CD4-positive, alpha-beta T cell treated with Interleukin-1 beta for 1 hour (primary cell): ENCODE measurements at places on chromosomes 2 and 18.

DNA sequence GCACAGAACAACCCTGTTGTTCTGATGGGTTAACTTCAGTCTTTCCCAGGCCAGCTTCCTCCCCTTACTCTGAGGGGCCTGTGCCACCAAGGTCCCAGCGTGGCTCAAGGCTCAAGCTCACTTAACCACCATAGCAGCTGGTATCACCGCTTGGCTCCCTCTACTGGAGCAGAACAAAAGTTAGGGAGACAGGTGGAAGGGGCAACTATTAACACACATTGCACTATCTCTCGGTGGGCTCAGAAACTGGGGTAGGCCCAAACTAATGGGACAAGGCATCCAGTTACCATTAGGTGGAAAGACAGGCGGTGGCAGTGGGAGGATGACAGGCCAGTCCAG is 88.7 kb upstream of the ATL2 start:
- DNase-seq: peak; percentile 9

DNA sequence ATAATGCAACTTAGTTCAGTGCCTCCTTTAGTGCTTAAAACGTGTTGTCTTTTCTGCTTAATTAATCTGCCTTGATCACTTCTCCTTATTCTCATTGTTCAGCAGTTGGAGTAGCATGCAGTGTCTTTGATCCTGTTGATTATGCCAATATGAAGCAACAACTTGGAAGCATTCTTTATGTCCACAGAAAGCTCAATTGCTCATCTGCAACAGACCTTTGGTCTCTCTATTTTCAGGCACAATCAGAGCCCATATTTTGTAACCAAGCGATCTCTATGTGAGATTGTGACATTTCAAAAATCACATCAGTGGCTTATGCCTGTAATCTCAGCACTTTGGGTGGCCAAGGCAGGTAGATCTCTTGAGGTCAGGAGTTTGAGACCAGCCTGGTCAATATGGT is 217.3 kb downstream of the NYAP2 start:
- no peak for DNase-seq

DNA sequence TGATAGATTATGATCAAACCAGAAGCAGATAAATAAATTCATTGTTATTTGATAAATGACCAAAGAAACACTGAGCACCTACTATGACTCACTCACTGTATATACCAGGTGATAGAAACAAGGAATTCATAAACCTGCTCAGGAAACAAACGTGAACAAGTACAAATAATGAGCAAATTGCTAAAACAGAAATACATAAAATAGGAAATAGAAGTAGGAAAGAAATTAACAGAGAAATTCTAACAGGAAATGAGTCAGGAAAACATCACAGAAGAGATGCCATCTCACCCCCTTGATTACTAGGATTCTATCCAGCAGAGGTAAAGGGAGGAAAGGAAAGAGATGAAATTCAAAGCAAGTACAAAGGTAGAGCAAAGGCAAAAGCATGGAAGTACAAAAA is 31.3 kb downstream of the EXOC6B start:
- DNase-seq: no peak

- no peak for DNase-seq
Measured at GRCh38 chr2:199862788-199863187, 11.8 kb upstream of the FTCDNL1 start.

GRCh38 chr2:111702119-111702803 is 181.7 kb downstream of the ANAPC1 start:
- DNase-seq: peak; percentile 58

- DNase-seq: no peak
Measured at GRCh38 chr2:78355967-78356366, 669.5 kb upstream of the REG3G start.

DNA sequence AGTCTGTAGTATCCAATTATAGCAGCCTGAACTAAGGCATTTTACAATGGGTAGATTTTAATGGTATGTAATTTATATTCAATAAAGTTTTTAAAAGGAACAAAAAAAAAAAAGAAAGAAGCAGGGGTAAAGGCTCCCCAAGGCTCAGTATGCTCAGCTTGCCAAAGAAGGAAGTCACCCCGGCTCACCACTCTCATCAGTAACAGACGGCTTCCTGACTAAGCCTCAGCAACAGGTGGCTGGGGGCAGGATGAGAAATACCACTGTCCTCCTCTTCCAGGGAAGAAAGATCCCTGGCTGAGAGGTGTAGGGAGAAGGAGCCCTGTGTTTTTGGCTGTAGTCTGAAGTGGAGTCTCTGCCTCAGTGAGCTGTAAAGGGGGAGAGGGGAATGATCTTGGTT is 121.2 kb downstream of the ARHGEF4 start:
- DNase-seq: no peak

GRCh38 chr2:41475959-41476358 is 571.9 kb upstream of the PKDCC start:
- no peak for DNase-seq

GRCh38 chr18:79314838-79315388 is 80.8 kb upstream of the NFATC1 start:
- no peak for DNase-seq

DNA sequence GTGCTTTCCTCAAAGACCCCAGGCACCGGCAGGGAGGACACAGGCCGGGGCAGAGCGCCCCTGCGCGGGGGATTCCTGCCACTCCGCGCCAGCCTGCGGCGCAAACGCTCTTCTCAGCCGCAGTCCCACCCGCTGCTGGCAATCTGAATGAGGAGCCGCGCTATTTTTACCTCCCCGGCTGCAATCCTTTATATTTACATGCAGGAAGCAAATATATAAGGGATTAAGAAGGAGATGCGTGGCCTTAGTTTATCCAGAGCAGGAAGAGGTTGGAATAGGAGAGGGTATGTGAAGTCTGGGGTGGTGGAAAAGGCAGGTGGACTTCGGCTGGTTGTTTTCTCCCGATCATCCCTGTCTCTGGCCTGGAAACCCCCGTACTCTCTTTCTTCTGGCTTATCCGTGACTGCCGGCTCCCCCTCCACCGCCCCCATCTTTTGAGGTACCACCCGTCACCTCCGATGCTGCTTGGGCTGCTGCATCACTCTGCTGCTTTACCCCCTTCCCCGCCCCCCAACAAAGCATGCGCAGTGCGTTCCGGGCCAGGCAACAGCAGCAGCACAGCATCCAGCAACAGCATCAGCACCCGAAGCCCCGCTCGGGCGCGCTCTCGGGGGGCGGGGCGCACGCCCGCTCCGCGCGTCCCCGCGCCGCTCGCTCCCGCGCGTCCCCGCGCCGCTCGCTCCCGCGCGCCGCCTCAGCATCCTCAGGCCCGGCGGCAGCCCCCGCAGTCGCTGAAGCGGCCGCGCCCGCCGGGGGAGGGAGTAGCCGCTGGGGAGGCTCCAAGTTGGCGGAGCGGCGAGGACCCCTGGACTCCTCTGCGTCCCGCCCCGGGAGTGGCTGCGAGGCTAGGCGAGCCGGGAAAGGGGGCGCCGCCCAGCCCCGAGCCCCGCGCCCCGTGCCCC is at the start of gene ADAM23:
Gene ADAM23, plus strand, starts transcription at position 700 of the 902 bp plus-strand sequence. CDS start 335 bp downstream, outside the sequence.
- peak; percentile 46 for DNase-seq

DNA sequence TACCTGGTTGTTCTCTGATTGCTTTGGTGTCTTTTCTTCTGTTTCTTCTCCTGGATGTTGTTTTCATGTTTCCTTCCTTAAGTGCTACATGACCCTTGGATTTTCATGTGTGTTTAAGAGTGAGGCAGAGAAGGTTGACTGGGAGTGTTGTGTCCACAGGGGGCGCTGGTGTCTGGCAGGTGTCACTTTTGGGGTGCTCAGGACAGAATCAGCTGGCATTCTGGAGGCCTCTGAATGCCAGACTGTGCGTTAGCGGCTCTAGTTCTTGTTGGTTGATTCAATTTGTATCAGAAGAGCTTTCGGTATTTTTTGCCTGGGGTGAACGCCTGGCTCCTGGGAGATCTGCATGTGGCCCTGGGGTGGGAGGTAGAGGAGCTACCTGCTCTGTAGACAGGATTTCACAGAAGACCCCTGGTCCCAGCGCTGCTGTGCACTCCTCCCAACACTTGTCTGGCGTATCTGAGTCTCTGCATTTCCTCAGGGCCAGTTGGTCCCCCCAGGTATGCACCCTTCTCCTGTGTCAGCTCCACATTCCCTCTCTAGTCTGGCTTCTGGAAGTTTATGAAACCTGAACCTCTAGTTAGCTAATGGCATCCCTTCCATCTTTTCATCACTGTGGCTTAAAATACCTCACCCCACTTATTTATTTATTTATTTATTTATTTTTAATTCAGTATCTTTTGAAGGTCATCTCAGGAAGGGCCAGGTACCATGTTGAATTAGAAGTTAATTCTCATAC is 1.1 kb downstream of the GREB1 start:
- no peak for DNase-seq

GRCh38 chr2:120632796-120633646 is 102.6 kb upstream of the GLI2 start:
- DNase-seq: no peak

- DNase-seq: no peak
Measured at GRCh38 chr2:160315337-160315736, 115.3 kb upstream of the ITGB6 start.

DNA sequence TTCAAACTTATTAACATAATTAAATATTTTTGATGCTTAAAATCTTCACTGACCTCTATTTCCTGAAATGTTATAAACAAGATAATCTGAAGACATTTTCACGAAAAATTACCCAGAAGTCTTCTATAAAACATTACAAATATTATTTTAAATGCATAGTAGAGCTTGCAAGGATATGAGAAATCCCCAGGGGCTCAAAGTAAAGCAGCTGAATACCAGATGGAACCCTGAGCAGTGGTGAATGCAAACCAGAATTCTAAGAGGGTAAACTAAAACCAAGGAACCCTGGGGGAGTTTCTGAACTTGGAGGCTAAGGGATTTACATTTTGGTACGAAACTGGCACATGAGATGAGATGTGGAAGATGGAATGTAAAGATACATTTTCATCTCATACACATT is 83.6 kb downstream of the FSHR start:
- no peak for DNase-seq

GRCh38 chr2:157271590-157272203 is 14.2 kb downstream of the GALNT5 start:
- no peak for DNase-seq

DNA sequence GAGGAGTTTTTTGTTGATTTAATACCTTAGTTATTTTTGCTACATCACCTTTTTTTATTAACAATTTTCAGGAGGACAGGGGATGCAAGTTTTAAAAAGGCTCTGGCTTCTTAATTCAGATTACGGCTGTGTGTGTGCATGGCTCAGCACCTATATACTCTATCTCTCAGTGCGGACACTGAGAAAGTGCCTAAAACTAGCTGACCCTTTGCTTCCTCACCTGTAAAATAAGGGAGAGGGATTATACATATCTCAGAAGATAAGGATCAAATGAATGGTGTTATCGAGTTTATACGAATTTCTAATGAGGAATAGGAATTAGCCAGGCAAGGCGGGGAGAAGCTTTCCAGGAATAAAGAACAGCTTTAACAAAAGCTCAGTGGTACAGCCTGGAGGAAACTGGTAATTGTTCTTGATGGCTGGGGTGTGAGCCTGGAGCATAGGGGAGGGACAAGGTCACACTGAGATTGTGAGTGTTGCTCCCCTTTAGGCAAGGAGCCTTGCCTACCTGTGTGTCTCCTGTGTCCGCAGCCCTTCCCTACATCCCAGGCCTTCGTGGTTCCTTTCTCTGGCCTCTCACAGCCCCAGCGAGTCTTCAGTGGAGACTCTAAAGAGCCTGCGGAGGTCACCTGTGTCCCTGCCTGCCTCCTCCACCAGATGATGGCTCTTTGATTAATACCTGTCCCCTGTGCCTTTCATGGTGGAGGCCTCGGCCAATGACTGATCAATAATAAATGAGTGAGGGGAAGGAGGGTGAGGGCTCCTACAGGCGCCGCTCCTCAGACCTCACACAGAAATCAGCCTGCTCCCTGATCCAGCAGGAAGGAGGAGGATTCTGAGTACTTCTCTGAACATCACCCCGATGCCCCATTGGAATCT is 92.7 kb downstream of the DDX1 start:
- no peak for DNase-seq

DNA sequence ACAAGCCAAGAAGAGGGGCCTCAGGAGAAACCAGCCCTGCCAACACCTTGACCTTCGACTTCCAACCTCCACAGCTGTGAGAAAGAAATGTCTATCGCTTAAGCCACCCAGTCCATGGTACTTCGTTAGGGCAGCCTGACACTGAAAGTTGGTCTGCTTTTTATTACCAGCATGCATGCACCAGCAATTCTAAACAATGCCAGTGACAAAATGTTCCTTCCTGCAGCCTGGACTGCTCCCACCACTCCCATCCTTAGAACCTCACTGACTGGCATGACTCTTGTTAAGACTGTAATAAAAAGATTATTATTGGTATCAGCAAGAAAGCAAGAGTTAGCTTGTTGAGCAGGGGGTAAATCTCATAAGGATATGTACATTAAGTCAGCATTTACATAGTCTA is 33.6 kb downstream of the TMEM177 start:
- no peak for DNase-seq

DNA sequence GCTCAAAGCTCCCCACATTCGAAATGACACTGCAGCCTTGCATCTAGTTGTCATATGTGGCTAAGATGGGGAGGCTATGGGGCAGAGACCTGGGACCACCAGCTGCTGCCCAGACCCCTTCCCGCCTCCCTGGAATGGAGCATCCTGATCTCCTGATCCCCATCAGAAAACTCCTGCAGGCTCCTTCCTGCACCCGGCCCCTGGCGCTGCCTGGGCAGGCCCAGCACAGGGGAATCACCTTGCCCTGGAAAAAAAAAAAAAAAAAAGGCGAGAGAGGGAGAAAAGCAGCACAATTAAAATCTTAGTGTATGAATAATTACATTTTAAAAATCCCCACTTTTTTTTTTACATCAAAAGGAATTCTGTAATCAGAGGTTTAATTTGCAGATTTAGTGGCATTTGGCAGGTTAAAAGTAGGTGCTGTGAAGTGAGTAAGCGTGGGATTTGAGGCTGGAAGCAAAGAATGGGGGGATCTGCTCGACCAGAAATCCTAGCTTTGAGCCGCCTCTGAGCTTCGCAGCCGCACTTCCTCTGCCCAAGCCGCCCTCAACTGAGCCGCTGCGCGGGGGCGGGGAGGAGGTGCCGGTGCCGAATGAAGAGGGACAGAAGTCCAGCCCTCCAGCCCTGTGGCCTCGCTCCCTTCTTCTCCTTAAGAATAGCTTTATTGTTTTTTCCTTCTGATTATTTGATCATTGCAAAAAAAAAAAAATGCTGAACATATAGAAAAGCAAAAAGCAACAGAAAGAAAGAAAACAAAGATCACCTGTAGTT is 30.0 kb downstream of the THNSL2 start:
- no peak for DNase-seq

DNA sequence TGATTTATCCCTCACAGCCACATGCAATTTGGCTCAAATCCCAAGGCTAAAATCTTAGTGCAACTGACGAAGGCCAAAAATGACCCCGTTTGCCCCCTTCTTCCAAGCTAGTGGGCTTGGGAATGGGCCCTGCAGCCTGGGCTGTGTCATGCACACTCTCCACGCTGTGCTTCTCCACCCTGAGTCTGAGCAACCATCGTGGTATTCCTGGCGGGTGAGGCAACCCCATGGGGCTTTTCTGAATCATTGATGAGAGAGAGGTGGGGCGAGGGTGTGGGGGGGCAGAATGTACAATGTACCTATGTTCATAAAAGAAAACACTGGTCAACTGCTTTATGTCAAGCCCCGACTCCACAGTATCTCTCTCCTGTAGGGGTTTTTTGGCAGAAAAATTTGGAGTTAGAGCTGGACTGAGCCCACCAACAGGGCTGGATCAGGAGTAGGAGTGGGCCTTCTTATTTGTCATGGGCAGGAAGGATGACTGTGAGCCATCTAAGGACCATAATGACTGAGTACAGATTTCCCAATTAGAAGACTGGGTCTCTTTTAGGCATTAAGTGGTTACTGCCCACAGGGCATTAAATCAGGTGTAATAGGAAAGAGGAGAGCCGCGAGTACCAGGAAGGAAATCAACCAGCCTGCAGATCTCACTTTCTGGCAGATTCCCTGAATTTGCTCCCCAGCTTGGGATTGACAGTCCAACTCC is 8.9 kb downstream of the SULT1C2 start:
- no peak for DNase-seq

- DNase-seq: no peak
Measured at GRCh38 chr2:9220201-9220600, 13.6 kb downstream of the ASAP2 start.
